ENCODE measurements at places on chromosomes 2 and 18.

GRCh38 chr2:101473911-101474701, 806 bp downstream of the RFX8 start:
- DNase-seq: peak; percentile 6

DNA sequence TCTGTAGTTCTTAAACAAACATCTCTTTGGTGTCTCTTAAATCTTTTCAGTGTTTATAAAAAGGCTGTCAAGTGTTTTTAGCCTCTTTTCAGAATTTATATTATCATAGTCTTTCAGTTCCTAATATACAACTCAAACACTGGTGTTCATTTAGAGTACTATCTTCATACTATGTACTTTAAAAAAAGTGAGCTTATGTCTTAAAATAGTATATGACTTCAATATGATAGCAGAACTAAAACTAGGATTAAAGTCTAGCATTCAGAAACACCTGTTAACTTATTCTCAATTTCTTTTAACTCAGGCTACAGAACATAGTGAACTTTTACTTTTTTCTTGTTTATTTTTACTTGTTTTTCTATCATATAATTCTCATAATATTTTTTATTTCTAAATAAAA, 14.7 kb upstream of the IKZF2 start:
- DNase-seq: no peak

GRCh38 chr2:31688282-31688681, 107.5 kb upstream of the SRD5A2 start:
- no peak for DNase-seq

DNA sequence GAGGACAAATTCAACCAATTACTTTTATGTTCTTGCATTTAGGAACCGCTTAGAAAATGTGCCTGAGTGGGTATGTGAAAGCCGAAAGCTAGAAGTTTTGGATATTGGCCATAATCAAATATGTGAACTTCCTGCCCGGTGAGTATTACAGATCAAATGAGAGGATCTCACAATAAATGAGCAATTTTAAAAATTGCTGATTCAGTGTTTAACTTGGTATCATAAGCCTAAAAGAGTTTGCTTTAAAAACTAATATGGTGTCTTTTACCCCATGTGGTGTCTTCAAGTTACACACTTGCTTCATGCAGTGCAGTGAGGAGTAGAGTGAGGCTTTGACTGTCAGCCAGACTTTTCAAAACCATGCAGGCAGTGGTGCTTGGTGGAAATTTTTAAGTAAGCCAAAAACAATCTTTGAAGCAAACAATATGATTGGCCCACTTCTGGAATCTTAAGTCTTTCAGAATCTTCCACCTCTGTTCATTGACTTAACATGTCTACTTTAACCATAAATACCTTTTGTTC, 199.6 kb downstream of the PHLPP1 start:
- no peak for DNase-seq

DNA sequence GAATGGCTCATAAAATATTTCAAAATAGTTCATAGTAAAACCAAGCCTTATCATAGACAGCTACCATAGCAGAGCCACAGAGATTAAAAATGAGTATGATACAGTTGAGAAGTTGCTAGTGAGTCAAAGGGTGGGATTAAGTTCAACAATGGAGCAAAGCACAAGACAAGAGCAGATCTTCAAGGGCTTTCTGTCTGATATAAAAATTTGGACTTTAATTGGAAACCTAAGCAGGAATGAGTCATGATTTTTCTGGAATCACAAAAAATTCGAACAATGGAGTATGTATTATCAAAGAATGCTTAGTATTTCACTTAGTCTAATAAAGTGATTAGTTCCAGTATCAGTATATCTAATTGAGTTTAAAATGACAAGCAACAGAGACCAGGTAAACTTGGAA, 487.3 kb upstream of the NETO1 start:
- DNase-seq: no peak

- DNase-seq: peak; percentile 94
Measured at GRCh38 chr18:59358712-59359575, at the start of gene LMAN1. Gene LMAN1, minus strand, starts transcription at chr18:59359265. Its CDS starts 21 bp downstream, at chr18:59359244.

- DNase-seq: no peak
Measured at GRCh38 chr2:234975611-234976010, 23.8 kb downstream of the SH3BP4 start.

DNA sequence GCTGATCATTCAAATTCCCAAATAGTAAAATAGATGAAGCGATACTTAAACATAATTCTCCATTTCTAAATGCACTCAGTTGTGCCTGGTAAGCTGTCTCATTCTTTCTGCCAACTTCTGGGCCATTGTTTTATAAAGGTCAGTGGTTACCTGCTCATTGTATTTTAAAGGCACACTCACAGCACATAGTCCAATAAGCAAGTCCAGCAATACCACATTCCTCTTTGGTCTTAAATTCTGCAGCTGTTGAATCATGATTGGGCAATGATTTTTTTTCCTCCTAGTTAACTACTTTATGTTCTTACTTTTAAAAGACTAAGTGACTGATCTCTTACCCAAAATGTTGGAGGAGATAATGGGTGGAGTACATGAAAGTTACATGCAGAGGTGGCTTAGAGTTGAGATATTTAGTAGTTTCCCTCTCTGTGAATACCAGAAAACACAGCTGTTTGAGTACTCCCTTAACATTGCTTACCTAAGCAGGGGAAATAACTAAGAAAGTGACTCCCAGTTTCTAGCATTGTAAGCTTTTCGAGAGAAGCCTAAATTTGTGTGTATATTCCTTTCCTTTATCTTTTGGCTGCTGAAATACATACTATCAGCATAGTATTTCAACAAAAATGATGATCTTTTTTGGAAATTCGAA, 220.7 kb downstream of the CAMKMT start:
- DNase-seq: no peak
